Right hindlimb (tissue), 1 donor: ENCODE measurements at places on chromosomes 3 and 15.
A peak's percentile ranks its signal among the peaks of the same experiment; 100 is the strongest.

DNA sequence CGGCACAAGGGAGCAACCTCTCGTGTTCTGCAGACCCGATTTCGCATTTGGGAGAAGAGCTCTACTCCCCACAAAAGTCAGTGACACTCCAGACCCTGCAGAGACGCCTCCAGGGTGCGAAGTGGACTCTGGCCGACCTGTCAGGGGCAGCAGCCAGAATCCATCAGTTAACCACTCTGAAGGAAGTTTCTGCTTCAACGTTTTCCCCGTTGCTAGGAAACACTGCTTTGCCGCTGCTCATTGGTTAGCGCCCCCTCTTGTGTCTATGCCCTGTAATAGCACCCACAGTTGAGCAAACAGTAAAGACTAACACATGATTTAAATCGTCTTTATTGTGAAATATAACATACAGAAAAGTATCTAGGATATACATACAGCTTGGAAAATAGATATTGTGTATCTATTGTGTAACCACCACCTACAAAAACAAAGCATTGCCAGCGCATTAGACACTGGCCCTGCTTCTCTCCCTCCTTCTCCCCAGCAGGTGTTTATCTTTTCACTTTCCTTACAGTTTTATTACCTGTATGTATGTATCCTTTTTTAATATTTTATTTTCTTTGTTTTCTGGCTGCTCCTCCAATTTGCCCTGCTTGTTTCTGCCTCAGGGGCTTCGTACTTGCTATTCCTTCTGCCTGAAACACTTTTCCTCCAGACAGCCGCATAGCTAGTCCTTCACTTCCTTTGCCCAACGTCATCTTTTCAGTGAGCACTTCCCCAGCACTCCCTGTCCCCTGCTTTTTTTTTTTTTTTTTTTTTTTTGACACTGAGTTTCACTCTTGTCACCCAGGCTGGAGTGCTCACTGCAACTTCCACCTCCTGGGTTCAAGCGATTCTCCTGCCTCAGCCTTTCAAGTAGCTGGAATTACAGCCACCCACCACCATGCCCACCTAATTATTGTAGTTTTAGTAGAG, 38.8 kb downstream of the TMEM40 start:
- peak; percentile 93 for DNase-seq

DNA sequence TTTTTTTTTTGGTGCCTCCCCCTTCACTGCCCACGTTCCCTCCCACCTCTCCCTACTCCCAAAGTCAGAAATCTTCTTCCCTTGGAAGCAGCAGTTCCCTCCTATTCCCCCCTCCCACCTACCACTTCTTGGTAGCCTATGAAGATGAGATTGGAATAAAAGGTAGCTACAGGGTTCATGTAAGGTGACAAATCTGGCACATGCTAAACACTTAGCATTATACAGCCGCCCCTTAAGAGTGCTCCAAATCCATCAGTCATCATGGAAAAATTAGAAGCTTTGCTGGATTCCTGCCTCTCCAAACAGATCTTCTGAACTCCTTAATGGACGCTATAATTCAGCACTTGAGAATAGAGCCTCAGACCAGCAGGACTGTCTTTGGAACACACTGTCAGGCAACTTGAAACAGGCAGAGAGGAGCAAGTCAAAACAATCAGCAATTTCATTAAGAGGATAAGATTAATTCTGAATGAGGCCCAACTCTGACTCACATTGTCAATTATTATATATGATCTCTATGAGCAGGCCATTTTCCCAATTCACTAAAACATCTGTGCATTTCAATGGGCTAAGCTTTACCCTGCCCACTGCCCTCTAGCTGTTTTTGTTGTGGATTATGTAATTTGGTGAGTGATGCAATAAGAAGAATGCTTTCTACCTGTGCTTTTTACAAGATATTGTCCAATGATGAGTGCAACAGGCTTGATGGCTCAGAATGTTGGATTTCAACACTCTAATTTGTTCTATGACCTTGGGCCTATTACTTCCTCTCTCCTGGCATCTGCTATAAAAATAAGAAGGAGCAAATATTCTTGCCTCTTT, 34.6 kb upstream of the SPRED1 start:
- DNase-seq, result no peak

- no peak for DNase-seq
These were observed 7.6 kb downstream of the GADL1 start for GRCh38 chr3:30886888-30887287.

GRCh38 chr15:83769411-83769999, 115.6 kb downstream of the ADAMTSL3 start:
- DNase-seq, result no peak

GRCh38 chr3:123713211-123713610, 128.4 kb upstream of the HACD2 start:
- DNase-seq, result no peak

DNA sequence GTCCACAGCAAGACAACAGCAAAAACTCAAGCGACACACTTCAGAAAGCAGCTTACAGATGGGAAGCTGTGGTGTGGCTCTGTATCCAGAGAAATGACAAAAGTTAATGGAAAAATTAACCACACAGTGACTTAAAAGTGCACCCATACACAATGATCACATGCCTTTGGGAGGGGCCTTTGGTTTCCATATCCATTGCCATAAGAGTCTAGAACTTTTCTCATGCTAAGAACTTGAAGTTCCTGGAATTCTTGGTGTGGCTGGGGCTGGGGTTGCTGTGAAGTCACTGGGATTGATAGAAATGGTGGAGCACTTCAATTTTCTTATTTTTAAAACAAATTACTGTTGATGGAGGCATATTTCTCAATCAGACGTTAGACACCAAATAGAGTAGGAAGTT, 108.6 kb upstream of the FEZF2 start:
- DNase-seq, result no peak

GRCh38 chr3:139534992-139535879, 4.3 kb downstream of the RBP1 start:
- peak; percentile 48 for DNase-seq

- DNase-seq, result no peak
These were observed 26.3 kb downstream of the CCDC13 start for GRCh38 chr3:42746455-42747450.

DNA sequence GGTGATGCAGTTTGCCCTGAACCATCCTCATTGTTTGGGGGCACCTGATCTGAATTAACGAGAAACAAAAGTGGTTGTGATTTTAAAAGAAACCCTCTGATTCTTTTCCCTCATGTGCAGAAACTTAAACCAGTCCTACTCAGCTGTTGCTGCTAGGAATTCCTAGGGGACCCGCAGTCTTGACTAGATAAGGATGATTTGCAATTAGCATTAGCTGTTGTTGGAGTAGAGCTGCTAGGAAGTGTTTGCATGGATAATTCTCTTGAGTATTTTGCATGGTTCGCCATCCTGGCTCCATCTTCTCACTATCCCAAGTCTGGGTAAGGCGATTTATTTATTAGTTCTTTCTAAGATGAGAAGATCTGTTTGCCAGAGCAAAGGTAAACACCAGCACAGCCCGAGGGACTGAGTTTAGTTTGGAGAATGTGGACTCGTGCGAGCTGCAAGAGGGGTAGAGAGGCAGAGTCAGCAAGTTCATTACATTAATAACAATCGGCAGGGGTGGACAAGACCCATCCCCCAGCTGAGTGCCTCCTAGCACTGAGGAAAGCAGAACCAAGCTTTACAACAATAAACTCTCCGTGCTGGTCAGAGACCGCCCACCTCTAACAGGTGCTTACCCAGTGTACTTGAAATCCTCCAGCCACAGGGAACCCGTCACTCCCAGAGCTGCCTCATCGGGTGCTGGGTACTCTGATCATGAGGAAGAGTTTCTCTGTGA, 4.1 kb downstream of the FGD5 start:
- DNase-seq, result no peak

DNA sequence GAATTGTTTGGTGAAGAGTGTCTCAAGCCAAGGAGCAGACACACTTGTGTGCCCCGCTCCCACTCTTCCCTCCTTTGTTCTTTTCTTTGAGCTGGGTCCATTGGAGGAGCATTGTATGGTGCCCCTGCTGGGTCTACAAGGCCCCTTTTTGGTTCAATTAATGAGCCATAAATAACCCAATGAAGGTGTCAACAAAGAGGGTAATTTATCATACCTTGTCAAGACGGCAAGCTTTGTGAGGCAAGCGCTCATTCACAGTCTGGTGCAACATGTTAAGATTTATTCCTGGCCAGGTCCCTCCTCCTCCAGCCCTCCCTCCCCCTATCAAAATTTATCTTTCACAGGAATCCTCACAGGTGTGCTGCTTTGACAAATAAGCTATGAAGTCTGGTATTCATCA, 300.1 kb downstream of the RORA start:
- no peak for DNase-seq

GRCh38 chr3:179710079-179710478, 57.2 kb downstream of the USP13 start:
- DNase-seq, result no peak

DNA sequence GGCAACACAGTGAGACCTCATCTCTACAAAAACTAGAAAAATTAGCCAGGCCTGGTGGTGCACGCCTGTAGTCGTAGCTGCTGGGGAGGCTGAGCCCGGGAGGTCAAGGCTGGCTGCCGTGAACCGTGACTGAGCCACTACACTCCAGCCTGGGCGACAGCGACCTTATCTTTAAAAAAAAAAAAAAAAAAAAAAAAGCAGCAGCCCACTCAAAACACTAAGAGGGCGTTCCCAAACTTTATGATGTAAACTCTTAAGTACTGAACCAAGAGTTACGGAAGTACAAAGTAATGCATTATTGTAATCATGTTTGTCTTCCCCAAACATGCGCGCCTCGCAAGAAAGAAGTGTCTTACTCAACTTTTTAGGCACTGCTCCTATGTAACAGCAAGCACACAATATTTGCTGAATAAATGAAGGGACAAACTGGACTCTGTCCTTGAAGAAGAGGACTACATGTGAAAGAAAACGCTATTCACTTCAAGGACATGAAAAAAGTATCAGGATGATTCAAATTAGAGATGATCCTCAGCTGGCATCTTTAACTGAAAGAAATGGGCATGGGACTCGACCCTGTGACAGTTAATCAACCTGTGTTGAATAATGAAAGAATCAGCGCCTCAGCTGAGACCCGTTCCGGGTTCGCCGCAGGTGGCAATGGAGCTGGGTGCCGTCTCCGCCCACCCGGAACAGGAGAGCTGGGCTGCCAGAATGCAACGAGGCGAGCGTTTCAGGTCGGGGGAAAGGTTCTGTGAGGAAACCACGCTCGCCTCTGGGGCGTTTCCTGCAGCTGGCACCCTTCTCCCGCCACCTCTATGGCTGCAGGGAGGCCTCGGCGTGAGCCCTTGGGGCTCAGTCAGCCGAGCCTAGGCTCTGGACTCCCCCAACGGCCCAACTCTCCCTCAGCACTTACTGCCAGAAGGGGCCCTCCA, 718 bp downstream of the SPG11 start:
- DNase-seq, result peak; percentile 68

GRCh38 chr3:52128118-52128683, 26.0 kb downstream of the POC1A start:
- no peak for DNase-seq

DNA sequence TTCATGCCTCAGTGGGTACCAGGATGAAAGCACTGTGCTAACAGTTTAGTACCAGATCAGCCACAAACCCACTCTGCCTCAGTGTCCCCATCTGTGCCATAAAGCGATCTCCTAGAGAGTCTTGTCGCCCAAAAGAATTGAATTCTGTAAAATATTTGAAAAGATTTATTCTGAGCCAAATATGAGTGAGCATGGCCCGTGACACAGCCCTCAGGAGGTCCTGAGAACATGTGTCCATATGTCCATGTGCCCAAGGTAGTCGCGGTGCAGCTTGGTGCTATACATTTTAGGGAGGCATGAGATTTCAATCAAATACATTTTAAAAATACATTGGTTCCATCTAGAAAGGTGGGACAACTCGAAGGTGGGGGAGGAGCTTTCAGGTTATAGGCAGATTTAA, 15.4 kb upstream of the NOX5 start:
- no peak for DNase-seq

GRCh38 chr15:64532521-64533315, 72.3 kb downstream of the ZNF609 start:
- no peak for DNase-seq
